Stimulated activated CD8-positive, alpha-beta memory T cell treated with anti-CD3 and anti-CD28 coated beads, Interleukin-12 subunit alpha, Interleukin-12 subunit beta, amount 100 ng/mL, for 4 hours (primary cell): ENCODE measurements at places on chromosomes 11 and 22.

- DNase-seq = no peak
Observed at GRCh38 chr11:100774132-100774531, 87.0 kb downstream of the ARHGAP42 start.

DNA sequence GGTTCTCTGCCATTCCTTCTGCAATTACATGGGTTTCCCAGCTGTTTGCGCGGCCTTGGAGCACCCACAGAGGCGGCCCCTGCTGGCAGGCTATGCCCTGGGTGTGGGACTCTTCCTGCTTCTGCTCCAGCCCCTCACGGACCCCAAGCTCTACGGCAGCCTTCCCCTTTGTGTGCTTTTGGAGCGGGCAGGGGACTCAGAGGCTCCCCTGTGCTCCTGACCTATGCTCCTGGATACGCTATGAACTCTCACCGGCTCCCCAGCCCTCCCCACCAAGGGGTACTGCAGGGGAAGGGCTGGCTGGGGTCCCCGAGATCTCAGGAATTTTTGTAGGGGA, 2.6 kb downstream of the RCE1 start:
- no peak for DNase-seq

DNA sequence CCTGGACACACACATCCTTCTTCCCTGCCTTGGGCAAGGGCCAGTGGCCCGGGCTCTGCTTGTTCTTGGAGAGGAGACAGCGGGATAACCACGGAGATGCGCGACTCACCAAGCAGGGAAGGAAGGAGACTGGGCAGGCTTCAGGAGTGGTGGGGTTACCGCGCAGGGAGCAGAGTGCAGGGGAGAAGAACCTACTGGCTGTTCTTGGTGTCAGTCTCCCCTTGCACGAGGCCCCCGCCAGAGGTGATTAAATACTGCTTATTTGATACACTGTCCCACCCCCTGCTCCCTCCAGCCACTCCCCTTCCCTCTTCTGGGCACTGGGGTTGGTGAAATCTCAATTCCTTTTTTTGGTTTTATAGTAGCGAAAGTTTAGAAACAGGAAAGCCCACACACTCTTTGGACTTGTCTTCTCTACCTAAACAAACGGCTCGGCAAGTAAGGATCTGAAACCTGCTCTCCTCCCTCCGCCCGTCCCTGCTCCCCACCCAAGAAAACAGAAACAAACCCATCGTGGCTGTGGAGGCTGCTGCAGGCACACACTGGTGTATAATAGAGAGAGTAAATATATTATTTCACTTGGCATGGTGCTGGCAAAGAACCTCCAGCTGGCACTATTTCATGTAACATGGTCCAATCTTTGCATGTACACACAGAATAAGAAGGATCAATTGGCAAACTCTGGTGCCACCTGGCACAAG, 10.8 kb downstream of the LARGE2 start:
- DNase-seq = no peak

DNA sequence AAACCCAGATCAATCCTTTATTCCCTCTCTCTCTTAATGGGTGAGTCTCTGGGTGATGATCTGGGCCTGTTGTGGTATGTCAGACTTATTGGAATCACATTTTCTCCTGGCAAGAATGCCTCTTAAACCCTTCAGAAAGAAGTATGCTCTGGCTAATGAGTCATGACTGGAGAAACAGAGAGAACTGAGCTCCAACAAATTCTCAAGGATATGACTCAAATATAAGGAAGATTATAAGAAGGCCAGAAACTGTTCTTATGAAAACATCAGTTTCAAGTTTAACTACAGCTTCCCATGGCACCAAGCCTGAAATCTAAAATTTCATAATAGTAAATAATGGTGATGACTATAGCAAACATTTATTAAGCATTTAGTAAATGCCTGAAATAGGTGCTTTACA, 83.9 kb downstream of the OR5AK2 start:
- DNase-seq = no peak

DNA sequence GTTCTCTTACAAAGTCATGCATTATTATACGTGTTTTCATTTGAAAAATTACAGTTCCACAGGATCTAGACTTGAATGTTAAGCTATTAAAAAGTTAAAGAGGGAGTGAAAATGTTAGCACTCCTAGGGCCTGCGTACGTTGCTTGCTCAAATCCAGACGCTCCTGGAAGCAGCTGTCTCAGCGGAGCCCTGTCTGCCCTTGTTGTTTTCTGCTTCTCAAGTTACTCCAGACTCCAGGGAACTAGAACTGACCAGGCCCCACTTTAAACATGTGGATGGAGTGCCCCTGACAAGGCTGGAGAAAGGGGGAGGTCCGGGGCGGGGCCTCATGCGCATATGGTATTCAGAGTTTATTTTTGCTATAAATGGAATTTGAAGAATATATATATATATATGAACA, 9.6 kb downstream of the PARVB start:
- no peak for DNase-seq

- DNase-seq = no peak
Observed at GRCh38 chr11:20067665-20068064, 92.6 kb downstream of the DBX1 start.

GRCh38 chr11:17876827-17877226, 136.0 kb downstream of the SERGEF start:
- no peak for DNase-seq
